ENCODE measurements at places on chromosomes 7 and 10.

- no peak for DNase-seq
Measured at GRCh38 chr10:10584161-10584560, 433.5 kb upstream of the CELF2 start.

DNA sequence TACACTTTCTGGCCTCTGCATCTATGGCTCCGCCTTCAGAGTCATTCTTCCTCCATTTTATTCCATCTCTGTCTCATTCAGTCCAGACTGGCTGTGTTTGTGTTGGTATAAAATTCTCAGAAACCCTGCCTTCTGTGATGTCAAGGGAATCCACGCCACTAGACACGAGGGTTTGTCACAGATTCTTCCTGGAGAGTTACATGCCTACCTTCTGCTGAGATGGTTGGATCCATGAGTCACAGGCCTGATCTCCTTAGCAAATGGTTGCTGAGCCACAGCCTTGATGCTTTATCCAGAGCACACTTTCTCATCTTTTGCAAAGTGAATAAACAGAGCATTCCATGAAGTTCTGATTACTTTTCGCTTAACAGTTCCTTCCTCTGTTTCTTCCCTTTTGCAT, 35.9 kb upstream of the TSPAN33 start:
- DNase-seq = no peak

DNA sequence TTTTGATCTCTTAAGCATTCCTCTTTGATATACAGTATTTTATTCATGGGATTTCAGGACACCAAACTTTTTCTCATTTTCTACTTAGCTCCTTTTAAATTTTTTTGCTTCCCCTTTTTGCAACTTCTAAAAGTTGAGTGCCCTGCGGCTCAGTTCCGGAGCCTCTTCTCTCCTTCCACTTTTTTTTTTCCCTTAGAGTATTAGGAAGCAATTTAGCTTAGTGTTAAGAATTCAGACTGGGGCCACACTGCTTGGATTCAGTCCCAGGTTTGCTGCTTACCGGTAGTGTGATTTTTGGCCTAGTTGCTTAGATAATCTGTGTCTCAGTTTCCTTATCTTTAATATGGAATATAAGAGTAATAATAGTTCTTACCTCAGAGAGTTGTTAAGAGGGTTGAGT, 3.4 kb downstream of the STAM start:
- no peak for DNase-seq

- no peak for DNase-seq
Measured at GRCh38 chr7:30321882-30322192, 37.4 kb downstream of the ZNRF2 start.

DNA sequence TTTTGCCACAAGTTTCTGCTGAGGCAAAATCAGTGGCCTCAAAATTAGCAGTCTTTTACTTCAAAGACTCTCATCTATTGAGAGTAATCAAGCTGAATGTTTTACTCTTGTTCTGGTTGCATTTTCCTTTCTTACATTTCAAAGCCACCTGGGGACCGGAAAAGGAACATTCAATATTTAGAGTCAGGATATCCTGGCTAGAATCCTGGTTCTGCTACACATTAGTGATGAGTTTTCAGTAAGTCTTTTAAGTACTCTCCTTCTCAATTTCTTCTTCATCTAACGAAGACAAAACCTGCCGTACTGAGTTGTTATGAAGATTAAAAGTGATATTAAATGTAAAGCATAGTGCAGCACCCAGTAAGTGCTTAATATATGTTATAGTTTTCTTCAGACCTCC, 52.5 kb downstream of the LAMB4 start:
- no peak for DNase-seq

- DNase-seq = no peak
Measured at GRCh38 chr7:117218700-117219099, 104.2 kb downstream of the WNT2 start.

DNA sequence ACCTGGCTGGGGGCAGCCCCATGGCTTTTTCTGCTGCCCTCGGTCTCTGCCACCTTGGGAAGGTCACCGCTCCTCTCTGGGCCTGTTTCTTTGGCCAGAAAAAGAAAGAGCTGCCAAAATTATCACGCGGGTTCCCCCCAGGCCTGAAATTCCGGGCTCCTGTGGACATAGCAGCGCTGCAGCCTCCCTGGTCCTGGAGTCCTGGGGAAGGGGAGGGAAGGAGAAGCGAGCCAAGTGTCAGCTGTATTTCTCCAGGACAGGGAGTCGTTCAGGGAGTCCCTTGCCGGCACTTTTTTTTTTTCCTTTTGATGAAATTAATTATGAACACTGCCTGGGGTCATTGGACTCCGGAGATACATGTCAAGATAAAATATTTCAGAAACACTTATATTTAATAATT, 152.3 kb upstream of the GPR26 start:
- DNase-seq = no peak

DNA sequence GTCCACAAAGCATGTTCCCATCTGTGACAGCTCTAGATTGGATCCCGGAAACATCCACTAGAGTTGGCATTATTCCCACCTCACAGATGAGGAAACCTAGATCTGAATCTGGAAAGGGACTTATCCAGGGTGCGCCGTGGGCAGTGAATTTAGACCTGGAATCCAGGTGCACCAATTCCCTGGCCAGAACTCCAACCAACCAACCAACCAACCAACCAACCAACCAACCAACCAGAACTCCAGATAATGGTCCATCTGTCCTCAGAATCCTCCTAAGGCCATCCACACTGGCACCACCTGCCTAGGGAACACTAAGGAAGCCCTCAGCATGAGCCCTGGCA, 42.0 kb upstream of the ZMIZ1 start:
- DNase-seq = no peak

DNA sequence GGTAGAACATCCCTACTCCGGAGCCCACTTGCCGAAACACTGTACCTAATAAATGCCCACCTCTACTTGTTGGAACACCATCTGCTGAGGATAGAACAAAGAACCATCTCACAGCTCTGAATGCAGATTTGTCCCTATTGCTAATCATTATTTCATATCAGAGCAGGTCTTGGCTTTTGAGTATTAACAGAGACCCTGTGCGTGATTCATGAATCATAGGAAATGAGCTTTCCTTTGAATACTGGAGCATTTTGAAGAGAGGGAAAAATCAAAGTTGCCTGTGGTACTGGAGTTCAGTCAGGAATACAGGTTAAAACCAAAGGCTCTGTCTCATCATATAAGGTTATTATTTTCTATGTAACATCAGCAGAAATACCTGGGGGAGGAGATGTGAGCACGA, 1132.3 kb downstream of the XPNPEP1 start:
- DNase-seq = no peak

DNA sequence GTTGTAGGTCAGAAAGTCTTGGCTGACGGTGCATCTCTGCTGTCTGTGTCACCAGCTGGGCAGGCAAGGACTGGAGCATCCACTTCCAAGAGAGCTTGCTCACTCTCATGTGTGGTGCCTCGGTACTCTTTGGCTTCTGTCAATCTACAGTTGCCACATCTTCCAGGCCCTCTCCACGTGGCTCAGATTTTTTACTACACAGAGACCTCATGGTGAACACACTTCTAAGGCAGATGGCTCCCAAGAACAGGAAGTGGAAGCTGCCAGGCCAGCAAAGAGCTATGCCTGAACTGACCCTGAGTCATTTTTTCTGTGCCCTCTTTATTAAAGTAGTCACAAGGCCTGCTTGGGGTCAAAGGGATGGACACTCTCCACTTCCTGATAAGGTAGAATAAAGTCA, 351.5 kb upstream of the AUTS2 start:
- DNase-seq = no peak

DNA sequence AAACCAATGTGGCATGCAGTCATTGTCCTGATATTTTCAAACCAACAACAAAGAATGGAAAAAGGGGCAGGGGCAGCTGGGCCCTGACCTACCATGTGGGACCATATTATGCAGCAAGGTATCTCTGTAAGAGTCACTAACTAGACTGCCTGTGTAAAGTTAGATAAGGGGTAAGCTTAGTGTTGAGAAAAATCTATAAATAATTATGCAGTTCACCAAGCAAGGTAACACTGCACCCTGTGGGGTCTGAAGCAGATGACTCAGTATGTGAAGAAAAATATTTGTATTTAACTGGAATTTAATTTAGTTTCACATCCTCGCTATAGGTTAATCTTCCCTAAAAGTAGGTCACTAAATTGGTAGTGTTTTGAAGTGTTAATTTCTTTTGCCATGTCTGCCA, 99.3 kb downstream of the PPP1R3A start:
- DNase-seq = no peak

Data from femur (tissue), 1 donor.